ENCODE measurements at places on chromosomes 1 and 21.
A peak's percentile ranks its signal among the peaks of the same experiment; 100 is the strongest.

GRCh38 chr1:87278825-87279535 is 49.7 kb upstream of the LMO4 start:
- no peak for DNase-seq

DNA sequence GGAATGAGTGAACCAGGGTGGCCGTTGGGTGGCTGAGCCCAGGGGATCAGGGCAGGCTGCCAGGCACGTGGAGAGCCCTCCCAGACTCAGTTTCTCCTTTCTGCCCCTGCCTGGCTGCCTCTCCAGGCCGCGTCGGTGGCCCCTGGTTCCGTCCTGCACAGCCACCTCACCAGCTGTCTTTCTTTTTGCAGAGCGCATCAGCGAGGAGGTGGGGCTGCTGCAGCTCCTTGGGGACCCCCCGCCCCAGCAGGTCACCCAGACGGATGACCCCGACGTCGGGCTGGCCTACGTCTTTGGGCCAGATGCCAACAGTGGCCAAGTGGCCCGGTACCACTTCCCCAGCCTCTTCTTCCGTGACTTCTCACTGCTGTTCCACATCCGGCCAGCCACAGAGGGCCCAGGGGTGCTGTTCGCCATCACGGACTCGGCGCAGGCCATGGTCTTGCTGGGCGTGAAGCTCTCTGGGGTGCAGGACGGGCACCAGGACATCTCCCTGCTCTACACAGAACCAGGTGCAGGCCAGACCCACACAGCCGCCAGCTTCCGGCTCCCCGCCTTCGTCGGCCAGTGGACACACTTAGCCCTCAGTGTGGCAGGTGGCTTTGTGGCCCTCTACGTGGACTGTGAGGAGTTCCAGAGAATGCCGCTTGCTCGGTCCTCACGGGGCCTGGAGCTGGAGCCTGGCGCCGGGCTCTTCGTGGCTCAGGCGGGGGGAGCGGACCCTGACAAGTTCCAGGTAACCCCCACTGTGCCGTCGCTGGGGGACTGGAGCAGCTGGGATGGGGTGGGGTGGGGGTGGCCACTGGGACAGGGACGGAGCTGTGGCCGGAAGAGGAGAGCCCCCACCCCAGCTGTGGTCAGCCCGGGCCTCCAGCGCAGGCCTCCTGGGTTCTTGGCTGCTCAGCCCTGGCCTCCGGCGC is 63.3 kb downstream of the COL18A1 start:
- DNase-seq: no peak

DNA sequence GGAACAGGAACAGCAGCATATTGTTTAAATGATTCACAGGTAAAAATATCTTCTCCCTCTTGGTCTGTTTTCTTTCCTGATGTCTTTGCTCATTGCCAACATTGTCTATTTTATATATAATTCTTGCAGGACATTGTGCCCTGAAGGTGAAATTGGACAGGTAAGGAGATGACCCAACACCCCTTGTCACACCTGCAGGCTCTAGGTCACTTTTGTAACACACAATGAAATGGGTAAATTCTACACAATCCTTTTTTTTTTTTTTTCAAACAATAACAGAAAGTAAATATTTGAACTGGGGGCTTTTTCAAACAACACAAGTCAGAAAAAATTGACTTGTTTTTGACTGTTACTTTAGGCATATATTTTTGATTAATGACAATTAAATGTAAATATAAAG is 62.9 kb upstream of the ERG start:
- no peak for DNase-seq

GRCh38 chr1:161158316-161159010 is 837 bp upstream of the USP21 start:
- DNase-seq: no peak

GRCh38 chr1:22366346-22366745 is 85.3 kb upstream of the ZBTB40 start:
- no peak for DNase-seq

GRCh38 chr1:204971517-204972336 is 71.3 kb upstream of the CNTN2 start:
- peak; percentile 84 for DNase-seq

DNA sequence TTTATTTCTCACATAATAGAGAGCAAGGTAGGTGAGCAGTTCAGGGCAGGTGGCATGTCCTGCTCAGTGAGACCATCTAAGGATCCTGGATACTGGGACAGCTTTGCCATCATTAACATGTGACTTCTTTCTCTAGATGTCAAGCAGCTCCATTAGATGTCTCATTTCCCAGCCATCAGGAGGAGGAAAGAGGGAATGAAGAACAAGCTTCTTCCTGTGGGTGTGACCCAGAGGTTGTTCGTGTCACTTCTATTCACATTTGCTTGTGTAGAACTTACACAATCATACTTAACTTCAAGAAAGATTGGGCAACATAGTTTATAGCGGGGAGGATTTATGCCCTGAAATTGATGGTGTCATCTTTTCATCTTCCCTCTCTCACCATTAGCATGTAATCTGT is 169.2 kb upstream of the B3GALT2 start:
- DNase-seq: no peak

- no peak for DNase-seq
Observed at GRCh38 chr1:6580593-6581409, 1.0 kb downstream of the ZBTB48 start.

- no peak for DNase-seq
Observed at GRCh38 chr21:44944596-44944995, 4.8 kb downstream of the SLX9 start.

DNA sequence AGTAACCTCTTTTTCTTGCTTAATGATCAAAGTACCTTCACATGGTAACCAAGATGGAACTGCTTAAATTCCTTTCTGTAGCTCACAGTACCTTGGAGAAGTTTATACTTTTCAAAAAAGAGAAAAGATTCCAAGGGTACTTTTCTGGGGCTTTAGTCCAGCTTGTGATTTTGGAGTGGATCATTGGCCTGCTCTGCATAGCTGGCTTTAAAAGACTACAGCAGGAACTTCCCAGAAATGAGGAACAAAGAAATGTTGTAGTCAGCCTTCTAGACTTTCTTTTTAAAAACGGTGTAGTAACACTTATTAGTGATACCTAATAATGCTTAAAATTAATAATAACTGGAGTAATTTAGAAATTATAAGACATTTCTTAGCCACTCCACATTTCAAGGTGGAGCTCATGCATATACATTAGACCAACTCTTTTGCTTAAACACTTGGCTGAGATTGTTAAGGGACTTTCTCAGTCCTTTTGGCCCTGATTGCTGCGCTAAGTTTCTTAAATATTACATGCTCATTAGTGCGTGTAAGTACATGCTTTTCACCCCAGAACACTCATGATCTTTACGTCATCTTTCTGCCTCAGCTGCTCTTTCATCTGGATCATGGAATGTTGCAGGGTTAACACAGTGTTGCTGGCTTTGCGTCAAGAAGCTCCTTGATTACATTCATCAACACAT is 57.3 kb downstream of the SDCCAG8 start:
- DNase-seq: no peak

DNA sequence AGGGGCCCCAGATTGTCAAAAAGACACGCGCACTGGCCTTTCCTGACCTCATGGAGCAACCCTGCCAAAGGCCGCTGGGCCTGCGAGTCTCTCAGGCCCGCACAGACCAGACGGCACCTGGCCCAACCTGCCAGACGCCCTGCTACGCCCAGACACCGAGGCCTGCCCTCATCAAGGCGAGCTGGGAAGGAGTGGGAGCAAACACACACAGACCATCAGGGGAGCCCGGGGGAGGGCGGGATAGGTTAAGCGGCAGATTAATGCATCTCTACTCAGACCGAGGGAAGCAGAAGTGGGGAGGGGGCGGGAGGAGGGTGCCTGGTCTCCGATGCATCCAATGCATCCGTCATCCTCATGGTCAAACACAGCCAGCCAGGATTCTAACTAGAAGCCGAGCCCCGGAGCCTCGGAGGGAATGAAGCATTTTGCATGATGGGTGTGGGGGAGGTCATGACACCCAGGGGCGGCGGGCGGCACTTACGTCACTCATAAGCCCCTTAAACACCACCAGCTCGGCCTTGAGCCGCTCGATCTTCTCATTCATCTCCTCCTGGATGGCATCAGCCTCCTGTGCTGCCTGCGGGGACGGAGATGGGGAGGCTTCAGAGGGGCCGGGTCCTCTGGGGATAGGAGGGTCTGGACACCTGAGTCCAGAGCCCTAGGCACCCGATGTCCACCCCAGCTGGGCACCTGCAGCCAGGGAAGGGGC is 17.0 kb upstream of the ALDH4A1 start:
- no peak for DNase-seq

DNA sequence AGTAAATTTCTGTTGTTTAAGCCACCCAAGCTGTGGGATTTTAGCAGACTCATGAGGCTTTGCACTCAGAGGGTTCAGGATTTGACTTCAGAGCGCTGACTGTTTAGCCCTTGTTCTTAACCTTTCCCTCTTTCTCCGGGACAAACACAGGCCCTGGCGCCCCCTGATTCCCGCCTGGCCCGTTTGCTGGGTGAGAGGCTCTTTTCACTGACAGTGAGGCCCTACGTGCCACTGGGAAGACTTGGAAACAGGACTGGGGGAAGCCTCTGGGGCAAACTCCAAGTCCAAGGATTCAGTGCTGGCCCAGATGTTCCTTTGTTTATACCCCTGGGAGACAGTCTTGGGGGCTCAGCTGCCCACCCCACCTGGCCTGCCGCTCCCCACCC is 11.7 kb upstream of the TRIM63 start:
- no peak for DNase-seq

- DNase-seq: no peak
Observed at GRCh38 chr1:154714638-154715037, 106.7 kb upstream of the ADAR start.

- no peak for DNase-seq
Observed at GRCh38 chr21:20639026-20639425, 359.2 kb upstream of the NCAM2 start.

DNA sequence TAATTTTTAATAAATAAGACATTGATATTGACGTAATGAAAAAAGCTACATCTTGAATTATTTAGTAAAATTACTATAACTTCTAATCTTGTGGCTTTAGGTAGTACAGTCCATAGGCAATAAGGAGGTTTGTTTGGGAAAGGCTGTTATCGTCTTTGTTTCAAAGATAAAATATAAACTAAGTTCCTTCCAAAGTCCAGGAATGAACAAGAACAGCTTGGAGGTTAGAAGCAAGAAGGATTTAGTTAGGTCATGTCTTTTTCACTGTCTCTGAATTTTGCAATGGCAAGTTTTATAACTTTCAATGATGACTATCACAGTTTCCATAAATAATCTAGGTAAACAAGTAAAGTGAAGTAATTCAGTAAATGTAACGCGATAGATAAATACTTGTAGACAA is 106.9 kb upstream of the OLFM3 start:
- DNase-seq: no peak

DNA sequence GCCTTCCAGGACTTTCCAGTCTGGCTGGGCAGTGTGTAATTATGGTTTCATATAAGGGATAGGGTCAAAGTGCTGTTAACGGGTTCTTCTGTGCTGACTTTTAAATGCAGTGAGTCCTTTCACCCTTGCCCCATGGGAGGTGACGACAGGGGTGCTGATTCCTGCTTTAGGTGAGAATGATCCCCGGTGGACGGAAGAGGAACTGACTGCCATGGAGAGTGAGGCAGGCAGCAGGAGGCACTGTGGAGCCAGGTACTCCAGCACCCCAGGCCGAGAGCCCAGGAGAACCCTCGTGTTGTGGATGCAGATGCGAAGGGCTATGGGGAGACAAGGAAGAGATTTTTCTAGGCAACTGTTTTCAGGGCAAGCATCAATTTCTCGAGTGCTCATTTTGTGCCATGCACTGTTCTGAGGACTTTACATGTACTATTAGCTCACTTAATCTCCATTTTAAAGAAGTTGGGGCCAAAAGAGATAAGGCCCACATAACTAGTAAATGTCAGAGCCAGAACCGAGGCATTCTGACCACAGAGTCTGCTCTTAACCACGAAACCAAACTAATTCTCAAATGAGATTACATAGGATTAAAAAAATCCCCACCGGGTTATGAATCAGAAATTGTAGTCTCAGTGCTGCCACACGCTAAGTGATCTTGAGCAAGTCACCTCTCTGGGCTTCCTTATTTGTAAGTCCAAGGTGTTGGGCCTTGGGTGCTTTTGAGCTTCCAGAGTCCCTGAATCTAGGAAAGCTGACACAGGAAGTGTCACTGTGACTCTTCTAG is 28.2 kb downstream of the STPG1 start:
- DNase-seq: no peak

- DNase-seq: no peak
Observed at GRCh38 chr1:24151175-24151533, 8.2 kb upstream of the IL22RA1 start.

GRCh38 chr1:244035358-244035757 is 15.7 kb upstream of the ZBTB18 start:
- no peak for DNase-seq

- no peak for DNase-seq
Observed at GRCh38 chr1:85091671-85092280, 43.5 kb upstream of the MCOLN3 start.

- no peak for DNase-seq
Observed at GRCh38 chr1:116694524-116694923, 27.0 kb upstream of the IGSF3 start.

- no peak for DNase-seq
Observed at GRCh38 chr1:29575826-29576225, 339.5 kb downstream of the PTPRU start.

GRCh38 chr1:41268154-41268770 is 26.2 kb upstream of the SCMH1 start:
- DNase-seq: peak; percentile 89

GRCh38 chr1:185742403-185742802 is 8.2 kb downstream of the HMCN1 start:
- DNase-seq: no peak

- peak; percentile 67 for DNase-seq
Observed at GRCh38 chr1:160127865-160128523, 12.4 kb downstream of the ATP1A2 start.

DNA sequence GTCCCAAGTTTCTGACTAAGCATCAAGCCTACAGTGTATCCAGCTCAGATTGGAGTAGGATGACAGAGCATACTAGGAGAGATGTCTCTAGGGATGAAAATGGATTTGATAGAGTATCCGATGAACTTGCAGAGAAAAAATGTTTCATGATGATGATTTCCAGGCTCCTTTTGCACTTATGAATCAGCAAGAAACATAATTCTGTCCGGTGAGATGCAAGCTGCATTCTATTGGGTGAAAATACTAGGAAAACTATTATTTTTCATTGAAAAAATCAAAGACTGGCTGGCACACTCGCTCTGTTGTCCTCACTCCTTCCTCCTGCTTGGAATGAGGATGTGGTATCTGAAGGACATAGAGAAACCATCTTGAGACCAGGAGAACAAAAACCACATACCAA is 35.4 kb upstream of the RAB3GAP2 start:
- DNase-seq: no peak

Data from AG08396 (cell line).